Tibial artery (tissue), 4 donors: ENCODE measurements at places on chromosomes 1 and 21.
A peak's percentile ranks its signal among the peaks of the same experiment; 100 is the strongest.

DNA sequence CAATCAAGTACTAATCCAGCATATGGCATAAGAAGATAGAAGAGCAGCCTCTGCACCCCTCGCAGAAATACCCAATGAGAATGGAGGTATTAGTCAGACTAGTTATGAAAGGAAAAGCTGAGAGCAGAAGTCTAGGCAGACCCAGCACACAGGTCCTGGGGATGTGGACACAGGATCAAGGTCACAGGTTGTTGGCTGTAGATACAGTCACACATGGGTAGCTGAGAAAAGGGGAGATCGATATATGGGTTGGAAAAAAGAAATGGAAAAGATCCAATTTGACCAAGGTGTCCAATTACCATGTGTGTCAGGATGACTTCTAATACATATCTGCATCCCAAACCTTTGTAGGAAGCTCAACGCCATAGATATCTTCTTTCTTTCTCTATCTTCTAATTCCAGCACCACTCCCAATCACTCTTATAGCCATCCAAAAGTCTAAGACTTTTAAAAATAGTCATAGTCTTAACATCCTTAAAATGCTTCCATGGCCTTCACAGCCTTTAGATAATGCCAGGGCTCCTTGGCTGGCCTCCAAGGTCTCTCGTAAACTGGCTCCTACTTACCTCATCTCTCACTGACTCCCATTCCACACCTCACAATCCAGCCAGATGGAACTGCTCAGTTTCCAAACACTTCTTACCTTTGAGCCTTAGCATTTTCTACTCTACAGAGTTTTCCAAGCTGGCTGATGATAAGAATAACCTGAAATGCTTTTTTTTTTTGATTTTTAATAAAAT is 8.3 kb upstream of the ZC3H11B start:
- DNase-seq: no peak
- no peaks in the 10 kb centered on the region for H3K4me1 ChIP-seq
- H3K4me3 ChIP-seq: no peak overlapping the region
- no peaks in the 10 kb centered on the region for H3K36me3 ChIP-seq
- no peak overlapping the region for H3K27ac ChIP-seq

DNA sequence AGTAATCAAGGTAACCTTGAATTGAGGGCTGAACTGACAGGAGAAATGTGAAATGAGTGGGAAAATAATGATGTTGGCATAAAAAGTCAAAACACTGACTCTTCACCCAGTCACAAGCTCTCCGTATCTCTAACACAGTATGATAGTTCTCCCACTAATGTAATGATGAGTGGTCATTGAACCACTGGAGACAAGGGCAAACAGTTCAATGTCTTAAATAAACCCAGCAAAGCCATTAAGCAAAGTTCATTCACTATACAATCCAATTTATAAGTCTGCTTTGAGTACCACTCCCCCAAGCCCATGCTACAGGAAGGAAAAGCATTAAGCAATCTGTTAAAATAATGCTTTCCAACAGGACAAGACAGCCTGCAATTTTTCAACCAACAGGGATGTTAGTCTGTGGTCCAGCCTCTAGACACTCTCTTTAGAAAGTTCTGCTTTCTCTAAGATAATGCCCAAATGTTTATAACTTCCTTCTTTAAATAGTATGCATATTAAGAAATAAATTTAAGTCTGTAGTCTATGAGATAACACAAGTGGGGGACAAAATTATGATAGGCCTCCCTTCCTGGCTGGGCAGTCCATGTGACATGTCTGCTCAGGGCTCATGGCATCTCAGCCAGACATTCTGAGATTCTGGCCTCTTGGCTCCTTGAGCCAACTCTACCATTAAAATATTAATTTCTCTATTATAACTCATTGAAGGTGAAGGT is 25.5 kb upstream of the DDAH1 start:
- H3K4me1 ChIP-seq: no peaks in the 10 kb centered on the region
- H3K4me3 ChIP-seq: no peak overlapping the region
- H3K27ac ChIP-seq: no peak overlapping the region
- DNase-seq: no peak
- no peaks in the 10 kb centered on the region for H3K36me3 ChIP-seq
- no peaks in the 10 kb centered on the region for H3K27me3 ChIP-seq

DNA sequence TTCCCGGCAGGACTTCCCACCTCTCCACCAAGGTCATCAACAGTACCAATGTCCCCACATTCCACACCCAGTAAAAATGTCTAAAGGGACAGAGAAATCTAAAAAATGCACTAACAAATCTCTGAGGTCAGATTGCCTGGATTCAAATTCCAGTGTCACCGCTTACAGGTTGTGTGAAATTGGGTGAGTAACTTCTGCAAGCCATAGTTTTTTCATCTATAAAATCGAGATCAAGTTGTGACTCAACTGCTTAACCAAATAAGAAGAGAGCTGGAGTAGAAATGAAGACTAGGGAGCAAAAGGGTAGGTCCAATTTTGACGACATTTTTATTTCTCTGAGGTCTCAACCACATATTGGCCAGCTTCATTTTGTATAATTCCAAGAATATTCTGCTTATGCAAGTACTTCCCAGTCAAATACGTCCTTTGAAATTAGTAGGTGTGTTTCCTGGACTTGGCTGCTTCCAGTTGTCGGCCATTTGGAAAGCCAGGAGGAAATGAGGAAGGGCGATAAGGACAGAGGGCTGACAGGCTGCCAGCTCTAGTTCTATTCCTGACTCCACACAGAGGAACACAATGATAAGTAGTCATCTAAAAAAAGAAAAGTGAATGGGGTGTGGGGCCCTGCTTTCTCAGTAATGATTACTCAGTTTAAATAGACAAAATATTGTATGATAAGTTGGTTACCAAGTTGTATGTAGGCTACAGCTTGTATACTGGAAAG is 57.7 kb upstream of the ZC3H11B start:
- no peaks in the 10 kb centered on the region for H3K27me3 ChIP-seq
- H3K36me3 ChIP-seq: no peaks in the 10 kb centered on the region
- no peak for DNase-seq
- H3K4me3 ChIP-seq: no peak overlapping the region
- no peak overlapping the region for H3K27ac ChIP-seq

GRCh38 chr1:204003536-204003935 is 69.4 kb upstream of the SOX13 start:
- H3K36me3 ChIP-seq: no peaks in the 10 kb centered on the region
- no peaks in the 10 kb centered on the region for H3K27me3 ChIP-seq
- no peak for DNase-seq
- H3K4me3 ChIP-seq: no peak overlapping the region
- no peak overlapping the region for H3K27ac ChIP-seq

- H3K36me3 ChIP-seq: no peaks in the 10 kb centered on the region
- no peaks in the 10 kb centered on the region for H3K27me3 ChIP-seq
- no peak overlapping the region for H3K27ac ChIP-seq
- H3K4me3 ChIP-seq: no peak overlapping the region
- H3K4me1 ChIP-seq: peaks cover 11% of the 10 kb centered on the region
Measured at GRCh38 chr1:87830432-87830978, 501.8 kb downstream of the LMO4 start.

- H3K36me3 ChIP-seq: no peaks in the 10 kb centered on the region
- no peak overlapping the region for H3K27ac ChIP-seq
- H3K4me3 ChIP-seq: no peak overlapping the region
Measured at GRCh38 chr1:245365095-245366020, 210.6 kb downstream of the KIF26B start.

GRCh38 chr21:32306021-32306780 is 7.5 kb downstream of the MRAP start:
- no peaks in the 10 kb centered on the region for H3K27me3 ChIP-seq
- no peak for DNase-seq
- no peak overlapping the region for H3K4me3 ChIP-seq
- peaks cover 29% of the 10 kb centered on the region for H3K36me3 ChIP-seq
- no peak overlapping the region for H3K27ac ChIP-seq

DNA sequence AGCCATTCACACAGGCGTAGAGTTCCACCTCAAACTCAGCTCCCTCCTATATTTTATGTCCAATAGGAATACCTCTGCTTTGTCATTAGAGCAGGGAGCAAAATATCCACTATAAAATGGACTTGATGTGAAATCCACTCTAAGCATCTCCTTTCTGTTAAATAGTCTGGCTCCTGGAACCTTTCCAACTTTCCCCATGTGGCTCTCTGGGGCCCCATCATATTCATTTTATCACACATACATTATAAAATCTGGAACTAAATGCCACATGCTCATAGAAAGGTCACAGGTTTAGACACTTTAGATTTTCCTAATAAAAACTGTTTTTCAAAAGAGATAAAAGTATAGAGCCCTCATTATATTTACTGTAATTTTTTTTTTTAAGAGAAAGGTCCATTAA is 82.1 kb downstream of the PTPN14 start:
- no peak overlapping the region for H3K27ac ChIP-seq
- no peaks in the 10 kb centered on the region for H3K36me3 ChIP-seq
- H3K27me3 ChIP-seq: no peaks in the 10 kb centered on the region
- H3K4me1 ChIP-seq: no peaks in the 10 kb centered on the region
- no peak overlapping the region for H3K4me3 ChIP-seq

DNA sequence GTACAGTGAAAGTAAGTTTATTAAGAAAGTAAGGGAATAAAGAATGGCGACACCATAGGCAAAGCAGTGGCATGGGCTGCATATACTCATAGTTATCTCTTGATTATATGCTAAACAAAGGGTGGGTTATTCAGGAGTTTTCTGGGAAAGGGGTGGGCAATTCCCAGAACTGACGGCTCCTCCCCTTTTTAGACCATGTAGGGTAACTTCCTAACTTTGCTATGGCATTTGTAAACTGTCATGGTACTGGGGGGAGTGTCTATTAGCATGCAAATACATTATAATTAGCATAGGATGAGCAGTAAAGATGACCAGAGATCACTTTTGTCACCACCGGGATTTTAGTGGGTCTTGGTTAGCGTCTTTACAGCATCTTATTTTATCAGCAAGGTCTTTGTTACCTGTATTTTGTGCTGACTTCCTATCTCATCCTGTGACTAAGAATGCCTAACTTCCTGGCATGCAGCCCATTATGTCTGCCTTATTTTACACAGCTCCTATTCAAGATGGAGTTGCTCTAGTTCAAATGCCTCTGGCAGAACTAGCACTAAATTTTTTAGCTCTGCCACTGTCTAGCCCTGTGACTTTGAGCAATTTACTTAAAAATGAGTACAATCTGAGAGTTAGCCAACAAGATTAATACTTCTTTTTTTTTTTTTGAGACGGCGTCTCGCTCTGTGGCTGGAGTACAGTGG is 110.3 kb upstream of the PALMD start:
- no peak overlapping the region for H3K4me3 ChIP-seq
- H3K27me3 ChIP-seq: no peaks in the 10 kb centered on the region
- no peaks in the 10 kb centered on the region for H3K36me3 ChIP-seq
- DNase-seq: no peak
- H3K27ac ChIP-seq: no peak overlapping the region
- H3K4me1 ChIP-seq: no peaks in the 10 kb centered on the region

DNA sequence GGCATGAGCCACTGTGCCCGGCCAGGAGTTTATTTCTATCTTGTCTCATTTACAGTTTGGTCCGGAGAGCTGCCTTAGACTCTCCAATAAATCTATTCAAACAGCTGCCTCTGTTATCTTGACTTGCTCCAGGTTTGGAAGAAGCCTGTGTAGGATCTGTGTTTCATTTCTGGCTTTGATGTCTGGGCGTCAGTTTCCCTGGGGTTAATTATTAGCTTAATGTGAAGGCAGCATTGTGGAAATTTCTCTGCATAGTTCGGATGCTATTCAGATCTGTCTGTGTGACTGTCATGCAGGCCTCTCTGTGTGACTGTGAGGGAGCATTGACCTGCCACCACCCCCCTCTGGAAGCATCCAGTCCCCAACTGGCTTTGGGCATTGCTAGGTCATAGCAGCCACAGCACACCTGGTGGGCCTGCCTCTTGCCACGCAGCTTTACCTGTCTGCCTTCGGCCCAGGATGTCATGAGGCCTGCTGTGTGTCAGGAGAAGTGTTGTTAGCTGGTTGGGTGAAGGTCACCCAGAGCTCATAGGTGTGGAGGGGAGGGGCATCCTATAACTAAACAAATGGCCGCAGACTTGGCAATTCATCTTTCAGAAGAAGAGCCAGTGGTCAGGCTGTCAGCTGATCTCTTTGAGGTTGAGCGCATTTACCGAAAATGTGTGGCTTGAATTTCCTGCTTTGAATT is 9.8 kb downstream of the IFNGR2 start:
- no peak for DNase-seq
- H3K4me1 ChIP-seq: no peaks in the 10 kb centered on the region
- no peaks in the 10 kb centered on the region for H3K27me3 ChIP-seq
- peaks cover 58% of the 10 kb centered on the region for H3K36me3 ChIP-seq

- peaks cover 19% of the 10 kb centered on the region for H3K36me3 ChIP-seq
- H3K4me1 ChIP-seq: no peaks in the 10 kb centered on the region
- peak overlapping the region; percentile 47 for H3K27ac ChIP-seq
- no peak for DNase-seq
Measured at GRCh38 chr1:30982937-30983336, 74.4 kb upstream of the SDC3 start.

DNA sequence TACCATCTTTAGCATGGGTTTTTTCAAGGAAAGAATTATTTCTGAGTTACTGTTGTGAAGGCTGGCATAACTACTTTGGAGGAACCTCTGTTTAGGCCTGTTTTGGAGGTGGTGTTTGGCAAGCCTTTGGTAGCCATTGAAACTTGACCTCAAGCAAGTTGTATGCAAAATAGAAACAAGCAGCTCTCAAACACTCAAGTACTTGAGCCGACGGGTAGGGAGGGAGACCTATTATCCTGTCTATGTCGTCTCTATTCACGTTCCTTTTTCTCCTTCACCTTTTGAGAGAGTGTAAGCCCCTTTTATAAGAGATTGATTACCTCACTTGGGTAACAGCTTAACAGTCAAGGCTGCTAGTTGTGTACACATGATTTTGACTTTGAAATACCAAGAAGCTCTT is 878.3 kb upstream of the CXADR start:
- no peaks in the 10 kb centered on the region for H3K36me3 ChIP-seq
- no peak overlapping the region for H3K27ac ChIP-seq
- H3K4me1 ChIP-seq: no peaks in the 10 kb centered on the region
- no peaks in the 10 kb centered on the region for H3K27me3 ChIP-seq

DNA sequence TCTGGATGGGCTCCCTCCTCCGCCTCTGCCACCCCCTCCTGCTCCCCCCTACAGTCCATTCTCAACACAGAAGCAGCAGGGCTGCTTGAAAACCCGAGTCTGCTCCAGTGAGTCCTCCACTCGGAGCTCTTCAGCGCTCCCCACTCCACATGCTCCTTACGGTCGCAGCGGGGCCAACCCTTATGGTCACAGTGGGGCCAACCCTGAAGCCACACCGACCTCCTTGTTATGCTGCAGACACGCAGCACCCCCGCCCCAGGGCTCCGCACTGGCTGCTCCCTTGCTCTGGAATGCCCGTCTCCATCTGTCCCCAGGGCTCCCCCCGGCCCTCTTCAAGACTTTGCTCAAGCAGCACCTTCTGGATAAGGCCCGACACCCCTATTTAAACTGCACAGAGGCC is 22.6 kb downstream of the GPR157 start:
- no peak overlapping the region for H3K27ac ChIP-seq
- no peak for DNase-seq
- H3K27me3 ChIP-seq: no peaks in the 10 kb centered on the region
- no peaks in the 10 kb centered on the region for H3K4me1 ChIP-seq
- peaks cover 27% of the 10 kb centered on the region for H3K36me3 ChIP-seq

DNA sequence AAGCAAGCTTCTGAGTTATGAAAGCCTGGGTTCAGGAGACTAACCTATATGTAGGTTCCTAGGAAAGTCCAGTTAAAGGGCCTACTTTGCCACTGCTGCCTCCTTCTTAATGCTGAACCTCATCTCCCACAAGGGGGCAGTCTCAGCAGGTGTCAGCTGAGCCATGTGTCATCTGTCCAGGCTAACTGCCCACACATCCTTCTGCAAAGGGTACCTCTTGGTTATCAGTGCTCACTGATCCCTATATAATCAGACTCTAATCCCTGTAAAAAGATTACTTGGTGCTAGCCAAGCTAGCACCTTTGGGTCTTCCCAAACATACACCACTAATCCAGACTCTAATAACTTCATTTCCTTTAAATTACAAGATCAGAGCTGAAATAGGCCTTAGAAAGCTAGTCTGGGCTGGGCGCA is 9.0 kb downstream of the PRDX1 start:
- no peak overlapping the region for H3K27ac ChIP-seq
- no peaks in the 10 kb centered on the region for H3K27me3 ChIP-seq
- no peak overlapping the region for H3K4me3 ChIP-seq
- no peaks in the 10 kb centered on the region for H3K4me1 ChIP-seq
- DNase-seq: peak; percentile 55
